Caudate nucleus (tissue), 63 donors: ENCODE measurements at places on chromosomes 6 and 20.

DNA sequence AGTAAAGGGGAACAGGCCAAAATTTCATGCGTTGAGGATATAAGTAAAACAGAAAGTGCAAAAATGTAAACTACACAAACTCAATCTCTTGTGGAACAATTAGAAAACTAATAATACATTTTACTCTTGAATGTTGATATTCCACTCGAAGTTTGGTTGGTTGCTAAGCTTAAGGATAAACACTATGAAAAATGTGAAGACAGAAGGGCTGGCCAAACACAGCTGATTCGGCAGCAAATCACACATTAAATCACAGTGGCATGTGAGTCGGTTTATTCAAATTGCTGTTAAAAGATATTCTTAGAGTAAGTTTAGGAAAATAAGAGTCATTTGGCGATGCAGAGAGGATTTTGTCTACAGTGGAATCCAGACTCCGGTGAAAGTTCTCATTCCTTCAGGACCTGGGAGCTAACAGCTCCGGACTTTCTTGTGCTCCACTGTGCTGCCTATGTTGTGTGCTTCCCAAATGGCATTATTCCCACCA is 1.4 kb upstream of the EPM2A start:
- DNase-seq, result no peak

- no peak for DNase-seq
Observed at GRCh38 chr6:111978532-111979149, 75.3 kb upstream of the CCN6 start.

DNA sequence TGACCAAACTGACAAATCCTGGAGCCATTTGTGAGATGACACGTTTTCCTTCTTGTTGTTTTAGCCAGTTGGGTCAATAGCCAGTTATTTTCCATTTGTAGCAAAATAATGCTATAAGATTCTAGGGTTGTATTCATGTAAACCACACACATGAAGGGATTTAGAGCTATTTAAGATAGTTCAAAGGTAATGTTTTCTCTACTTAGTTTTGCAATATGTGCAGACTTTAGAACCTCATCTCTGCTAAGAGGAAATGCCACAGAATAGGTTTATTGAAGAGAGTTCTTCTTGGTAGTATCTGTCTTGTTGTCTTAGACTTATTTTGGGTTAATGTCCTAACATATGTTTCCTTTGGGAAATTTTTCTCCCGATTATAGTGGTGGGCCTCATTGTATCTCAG is 213.5 kb upstream of the RIMS1 start:
- DNase-seq, result no peak

- no peak for DNase-seq
Observed at GRCh38 chr20:25470045-25470444, 62.6 kb downstream of the GINS1 start.

- DNase-seq, result no peak
Observed at GRCh38 chr6:36821581-36822335, 17.5 kb downstream of the CPNE5 start.

DNA sequence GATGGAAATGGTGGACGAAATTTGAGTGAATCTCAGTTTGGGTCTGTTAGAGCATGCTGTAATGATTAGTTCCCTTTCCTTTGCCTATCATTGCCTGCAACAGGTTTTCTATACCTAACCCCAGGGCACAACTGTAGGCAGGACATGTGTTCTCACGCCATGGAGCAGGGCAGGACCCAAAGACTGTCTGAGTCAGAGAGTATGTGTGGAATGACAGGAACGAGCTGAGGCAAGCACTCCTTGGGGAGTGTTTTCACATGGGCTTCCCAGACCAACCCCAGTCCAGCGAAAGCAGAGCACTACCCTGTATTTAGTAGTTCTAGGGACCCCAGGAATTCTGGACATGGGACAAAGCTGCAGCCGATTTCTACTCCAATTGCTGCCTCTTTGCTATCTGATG is 234.2 kb downstream of the HACE1 start:
- no peak for DNase-seq

GRCh38 chr6:14129575-14129974 is 12.0 kb downstream of the CD83 start:
- DNase-seq, result peak; percentile 9

DNA sequence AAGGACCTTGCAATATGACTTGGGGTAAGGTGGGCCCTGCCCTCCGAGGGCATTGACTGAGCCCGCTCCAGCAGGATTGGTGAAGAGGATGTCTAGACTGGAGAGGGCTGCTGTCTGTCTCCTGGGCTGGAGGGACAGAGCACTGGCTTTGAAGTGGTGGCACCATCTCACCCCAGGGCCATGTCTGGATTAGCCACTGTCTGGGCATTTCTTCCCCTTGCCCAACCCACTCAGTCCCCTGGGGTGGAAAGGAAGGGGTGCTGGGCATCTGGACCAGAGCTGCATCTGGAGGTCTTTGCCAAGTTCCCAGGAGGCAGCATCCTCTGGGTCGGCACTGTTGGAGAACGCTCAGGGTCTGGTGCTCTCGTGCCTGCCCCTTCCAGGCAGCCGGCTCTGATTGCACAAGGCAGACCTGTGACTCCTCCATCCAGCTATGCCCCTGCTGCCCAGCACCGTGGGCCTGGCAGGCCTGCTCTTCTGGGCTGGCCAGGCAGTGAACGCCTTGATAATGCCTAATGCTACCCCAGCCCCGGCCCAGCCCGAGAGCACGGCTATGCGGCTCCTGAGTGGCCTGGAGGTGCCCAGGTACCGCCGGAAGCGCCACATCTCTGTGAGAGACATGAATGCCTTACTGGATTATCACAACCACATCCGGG is at the start of gene R3HDML:
Gene R3HDML (plus strand): TSS at position 319 of the 656 bp plus-strand sequence. CDS start 115 bp downstream, at position 434.
- no peak for DNase-seq

DNA sequence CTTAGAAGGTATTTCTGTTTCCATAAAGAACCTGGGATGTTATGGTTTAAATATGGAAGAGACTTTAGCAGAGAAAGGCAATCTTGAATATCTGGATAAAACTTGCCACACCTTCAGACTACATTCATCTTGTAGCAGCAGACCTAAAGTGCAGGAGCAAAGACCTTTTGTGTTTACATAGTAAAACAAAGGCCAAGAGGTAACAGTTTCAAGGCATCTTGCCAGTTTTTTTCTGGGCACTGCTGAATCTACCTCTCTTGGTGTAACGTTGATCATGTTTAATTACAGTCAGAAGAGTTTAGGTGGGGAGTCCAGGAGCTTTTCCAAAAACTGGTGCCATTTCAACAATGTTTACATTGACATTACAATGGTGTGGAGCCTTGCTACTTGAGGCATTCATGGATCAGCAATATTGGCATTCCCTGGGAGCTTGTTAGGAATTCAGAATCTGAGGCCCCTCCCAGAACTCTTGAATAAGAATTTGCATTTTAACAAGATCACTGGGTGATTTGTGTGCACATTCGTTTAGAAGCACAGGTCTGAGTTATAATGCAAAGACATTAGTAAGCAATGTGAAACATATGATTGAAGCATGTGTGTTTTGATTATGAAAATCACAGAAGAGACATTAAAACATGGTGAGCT is 94.5 kb downstream of the F13A1 start:
- no peak for DNase-seq

- DNase-seq, result no peak
Observed at GRCh38 chr20:25539742-25540672, 45.3 kb downstream of the NINL start.

- peak; percentile 13 for DNase-seq
Observed at GRCh38 chr20:46174469-46175126, 56.5 kb downstream of the CD40 start.

GRCh38 chr6:131418441-131418840 is 154.6 kb upstream of the ARG1 start:
- no peak for DNase-seq

DNA sequence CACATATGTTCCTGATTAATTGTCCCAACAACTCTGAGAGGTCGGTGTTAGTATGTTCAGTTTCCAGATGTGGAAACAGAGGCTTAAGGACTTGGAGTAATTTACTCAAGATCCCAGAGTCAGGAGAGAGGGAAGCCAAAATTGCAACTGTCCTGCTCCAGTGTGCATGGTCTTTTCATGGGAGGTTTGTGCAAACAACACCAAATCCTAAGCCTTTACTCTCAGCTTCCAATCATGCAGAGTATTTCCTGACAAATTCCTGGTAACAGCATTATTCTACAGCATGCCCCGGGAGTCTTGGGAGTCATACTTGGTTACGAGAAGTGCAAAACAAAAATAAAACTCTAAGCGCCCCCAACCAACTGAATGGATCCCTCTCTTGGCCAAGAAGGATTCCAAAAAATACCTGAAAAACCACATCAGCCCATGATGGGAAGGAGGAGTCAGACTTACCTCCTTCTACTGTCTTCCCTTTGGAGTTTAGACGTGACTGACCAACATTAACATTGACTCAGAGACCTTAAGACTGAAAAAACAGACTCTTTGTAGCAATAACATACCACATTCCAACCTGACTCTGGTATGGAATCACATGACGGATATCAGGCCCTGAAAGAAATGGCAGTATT is 30.8 kb upstream of the PPP1R3G start:
- no peak for DNase-seq

- DNase-seq, result no peak
Observed at GRCh38 chr6:140105857-140106256, 731.4 kb upstream of the CITED2 start.

DNA sequence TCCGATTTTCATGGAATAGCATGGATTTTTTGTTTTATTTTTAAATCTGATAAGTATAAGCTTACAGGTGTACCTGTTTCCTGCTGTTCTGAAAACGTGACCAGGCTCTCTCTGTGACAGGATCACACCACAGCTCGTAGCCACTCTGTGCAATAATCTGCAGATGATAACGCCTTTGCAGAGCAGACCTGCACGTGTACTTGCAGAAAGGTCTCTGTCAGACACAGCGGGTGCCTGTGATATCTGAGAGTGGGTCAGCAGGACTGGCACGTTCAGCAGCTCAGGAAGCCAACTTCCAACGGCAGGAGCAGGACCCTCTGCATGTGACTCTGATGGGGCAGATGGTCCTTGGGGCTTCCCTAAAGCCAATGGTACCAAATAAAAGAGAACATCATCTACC is 68.6 kb upstream of the HDDC2 start:
- DNase-seq, result no peak

DNA sequence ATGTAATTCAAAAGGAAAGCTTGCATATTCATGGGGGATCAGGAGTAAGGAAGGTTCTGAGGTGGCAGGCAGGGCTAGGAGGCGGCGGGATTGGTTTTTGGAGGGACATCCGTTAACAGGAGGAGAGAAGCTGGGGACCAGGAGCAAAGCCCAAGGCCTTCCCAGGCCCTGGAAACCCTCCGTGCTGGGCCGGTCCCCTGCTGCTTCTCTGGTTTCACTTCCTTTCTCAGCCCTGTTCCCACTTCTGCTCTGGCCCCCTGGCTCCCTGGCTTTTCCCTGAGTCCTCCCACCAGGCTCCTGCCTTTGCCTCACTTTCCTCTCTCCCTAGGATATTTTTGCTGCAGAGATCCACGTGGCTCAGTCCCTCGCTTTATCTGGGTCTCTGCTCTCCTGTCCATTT is 26.4 kb upstream of the SALL4 start:
- DNase-seq, result no peak

DNA sequence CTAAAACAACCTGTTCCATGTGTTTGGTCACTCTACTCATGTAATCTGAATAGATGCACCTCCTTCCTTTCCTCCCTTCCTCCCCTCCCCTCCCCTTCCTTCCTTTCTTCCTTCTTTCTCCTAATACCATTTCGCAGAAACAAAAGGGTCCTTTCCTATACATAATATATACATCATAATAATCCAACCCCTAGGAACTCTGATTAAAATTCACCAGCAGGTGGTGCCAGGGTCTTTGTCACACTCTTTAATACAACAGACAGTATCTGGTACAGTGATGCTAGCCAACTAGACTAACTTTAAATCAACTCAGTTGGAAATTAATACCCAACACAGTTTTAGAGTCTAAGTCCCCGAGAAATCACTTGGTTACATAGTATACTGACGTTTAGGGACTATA is 181.2 kb upstream of the SHLD1 start:
- DNase-seq, result no peak

GRCh38 chr20:13772529-13772928 is 12.2 kb downstream of the ESF1 start:
- no peak for DNase-seq

DNA sequence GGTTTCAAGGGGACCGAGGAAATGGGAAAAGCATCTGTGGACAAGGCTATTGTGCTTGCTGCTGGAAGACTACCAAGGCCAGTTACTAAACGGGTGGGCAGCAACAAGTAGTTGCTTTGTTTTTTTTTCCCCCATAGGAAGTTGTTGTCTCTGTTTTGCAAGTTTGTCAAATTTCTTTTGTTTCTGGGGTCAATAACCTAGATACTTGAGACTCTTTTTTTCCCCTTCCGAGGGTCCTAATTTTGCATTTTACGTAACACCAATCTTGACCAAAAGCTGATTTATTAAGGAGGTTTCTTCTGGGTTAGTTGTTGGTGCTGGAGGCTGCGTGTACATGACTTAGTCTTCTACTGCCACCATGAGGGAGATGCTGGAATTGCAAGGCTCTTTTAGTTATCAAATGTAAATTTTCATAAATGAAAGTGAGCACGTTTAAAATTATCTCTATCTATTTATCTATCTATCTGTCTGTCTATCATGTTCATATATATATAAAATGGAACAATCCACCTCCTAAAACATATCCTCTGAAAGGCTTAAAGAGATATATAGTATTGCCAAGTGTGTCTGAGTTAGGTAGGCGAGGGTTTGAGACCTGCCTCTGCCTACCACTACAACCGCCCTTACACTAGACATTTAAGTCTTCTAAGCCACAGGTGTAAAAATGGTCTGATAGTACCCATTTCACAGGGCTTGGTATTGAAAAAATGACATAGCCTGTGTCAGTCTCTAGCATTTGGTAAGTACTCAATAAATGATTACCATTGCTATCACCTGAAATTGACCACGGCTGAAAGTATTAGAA is 60.2 kb downstream of the GCLC start:
- DNase-seq, result no peak

GRCh38 chr20:36720510-36720909 is 25.4 kb downstream of the NDRG3 start:
- no peak for DNase-seq

DNA sequence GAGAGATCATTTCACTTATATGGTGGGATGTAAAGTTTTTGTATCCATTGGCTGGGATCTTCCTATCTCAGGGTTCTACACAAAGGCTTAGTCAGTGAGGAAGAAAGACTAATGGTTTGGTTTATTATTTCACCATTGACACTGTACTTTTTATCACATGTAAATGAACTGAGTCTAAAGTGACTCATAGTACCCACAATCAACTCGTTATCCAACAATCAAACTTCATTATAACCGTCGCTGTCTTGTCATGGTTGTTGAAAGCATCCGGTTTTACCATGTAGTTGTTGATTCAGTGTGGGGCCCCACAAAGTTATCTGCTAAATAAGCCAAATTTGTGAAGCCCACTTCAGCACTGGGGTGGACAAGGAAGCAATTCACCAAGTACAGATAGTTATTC is 55.8 kb upstream of the MTRF1L start:
- DNase-seq, result no peak

- DNase-seq, result no peak
Observed at GRCh38 chr6:95601133-95601532, 23.8 kb downstream of the MANEA start.

DNA sequence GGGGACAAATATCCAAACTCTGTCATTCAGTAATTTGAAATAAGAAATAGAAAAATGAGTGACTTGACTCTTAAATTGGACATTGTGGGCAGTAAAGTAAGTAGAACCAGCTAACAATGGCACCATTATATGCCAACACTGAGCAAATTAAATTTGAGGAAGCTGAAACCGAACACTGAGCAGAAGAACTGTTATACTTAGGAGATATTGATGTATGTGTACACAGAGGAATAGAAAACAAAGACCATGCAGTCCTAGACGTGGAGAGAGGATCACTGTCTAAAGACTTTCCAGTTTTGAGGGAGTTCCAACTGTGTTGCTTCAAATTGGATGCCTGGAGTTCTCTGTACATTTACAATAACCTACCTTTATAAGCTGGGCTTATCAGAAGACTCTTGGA is 427.0 kb upstream of the EYS start:
- no peak for DNase-seq

GRCh38 chr20:5046656-5047339 is 45.5 kb upstream of the SLC23A2 start:
- DNase-seq, result no peak
